ENCODE measurements at places on chromosomes 3 and 15.
A peak's percentile ranks its signal among the peaks of the same experiment; 100 is the strongest.

GRCh38 chr15:101390060-101390459 is 95.0 kb upstream of the SNRPA1 start:
- DNase-seq: no peak

DNA sequence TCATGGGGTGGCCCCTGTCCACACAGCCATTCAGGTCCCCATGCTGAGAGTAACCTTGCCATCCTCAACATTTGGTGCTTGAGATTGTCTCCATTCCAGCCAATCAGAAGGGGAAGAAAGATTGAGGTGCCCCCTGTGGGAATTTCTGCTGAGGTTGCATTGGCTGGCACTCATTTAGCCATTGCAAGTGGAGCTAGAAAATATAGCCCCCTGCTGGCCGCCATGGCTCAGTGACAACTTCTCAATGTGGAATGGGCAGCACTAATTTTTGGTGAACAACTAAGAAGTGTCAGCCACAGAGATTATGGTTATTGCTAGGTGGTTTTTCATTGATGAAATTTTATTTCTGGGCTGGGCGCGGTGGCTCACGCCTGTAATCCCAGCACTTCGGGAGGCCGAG is 22.0 kb downstream of the COL6A6 start:
- peak; percentile 46 for DNase-seq

- DNase-seq: no peak
Measured at GRCh38 chr3:100265016-100265415, 4.2 kb downstream of the TBC1D23 start.

DNA sequence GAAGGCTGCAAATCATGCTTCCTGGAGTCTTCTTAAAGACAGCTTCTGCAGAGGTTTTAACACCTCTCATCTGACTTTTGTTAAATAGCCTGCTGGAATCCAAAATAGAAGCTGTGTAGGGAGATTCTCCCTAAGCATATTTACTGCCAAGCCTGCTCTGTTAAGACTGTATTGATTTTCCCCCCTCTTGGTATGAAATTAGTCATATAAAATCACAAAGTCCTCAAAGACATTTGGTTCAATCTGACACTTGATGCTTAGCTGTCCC is 94.6 kb downstream of the ITPR1 start:
- no peak for DNase-seq

GRCh38 chr15:89876396-89877082 is 17.3 kb downstream of the AP3S2 start:
- peak; percentile 12 for DNase-seq

- DNase-seq: no peak
Measured at GRCh38 chr15:93341164-93341563, 252.2 kb upstream of the RGMA start.

DNA sequence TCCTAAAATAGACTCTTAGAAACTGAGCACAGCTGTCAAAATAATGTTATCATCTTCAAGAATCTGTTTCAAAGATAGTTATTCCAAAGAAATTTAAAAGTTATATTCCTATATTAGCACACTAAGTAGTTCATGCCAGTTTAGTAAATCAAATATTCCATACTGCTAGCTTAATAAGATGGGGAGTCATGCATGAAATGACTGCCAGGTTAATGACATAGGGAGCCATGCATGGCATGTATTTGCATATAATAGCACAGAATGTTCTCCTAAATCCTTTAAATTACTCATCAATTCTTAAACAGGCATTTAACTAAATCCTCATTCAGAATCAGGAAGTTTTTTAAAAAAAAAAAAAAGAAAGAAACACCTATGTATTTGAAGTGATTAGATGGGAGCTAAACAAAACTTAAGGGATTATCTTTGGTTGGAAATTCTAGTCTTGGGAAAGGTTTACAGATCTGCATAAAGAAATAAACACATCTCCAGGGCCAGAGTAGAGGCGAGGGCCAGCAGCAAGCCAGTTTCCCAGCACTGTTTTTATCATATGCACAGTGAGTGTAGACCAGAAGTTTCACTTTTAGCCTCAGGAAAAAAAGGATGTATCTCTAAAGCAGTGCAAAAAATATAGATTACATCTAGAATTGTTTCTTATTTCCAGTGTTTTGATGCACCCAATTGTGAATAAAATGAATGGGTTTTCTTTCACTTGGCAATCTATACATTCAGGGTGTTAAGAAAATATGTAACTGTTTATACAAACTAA is 366.4 kb upstream of the AGTR1 start:
- DNase-seq: no peak

GRCh38 chr3:73622091-73622805 is 2.5 kb downstream of the PDZRN3 start:
- DNase-seq: no peak

DNA sequence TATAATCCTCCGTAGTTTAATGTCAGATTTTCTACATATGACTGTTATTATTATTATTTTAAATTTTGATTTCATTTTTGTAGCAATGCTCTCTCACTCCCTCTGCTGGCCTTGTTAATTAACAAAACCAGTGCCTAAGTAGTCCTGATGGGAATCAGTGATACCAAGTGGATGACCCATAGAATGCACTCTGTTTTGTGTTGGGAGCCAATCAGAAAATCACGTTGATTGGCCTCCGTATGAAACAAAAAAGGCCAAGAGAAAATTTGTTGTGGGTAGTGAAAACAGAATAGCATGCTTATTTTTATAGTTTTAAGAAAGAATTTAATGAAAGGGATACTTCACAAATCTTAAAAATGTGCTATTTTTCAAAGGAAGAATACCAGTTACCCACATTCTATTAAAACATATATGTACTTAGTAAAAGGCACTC is 34.4 kb upstream of the MEIS2 start:
- DNase-seq: peak; percentile 47

- DNase-seq: peak; percentile 68
Measured at GRCh38 chr3:52895418-52895817, 1.9 kb downstream of the STIMATE start.

- DNase-seq: peak; percentile 44
Measured at GRCh38 chr3:10194328-10195071, 29.8 kb downstream of the IRAK2 start.

- DNase-seq: no peak
Measured at GRCh38 chr3:42670670-42671069, 14.7 kb upstream of the KLHL40 start.

GRCh38 chr3:132694991-132695390 is 27.2 kb downstream of the NPHP3 start:
- no peak for DNase-seq

DNA sequence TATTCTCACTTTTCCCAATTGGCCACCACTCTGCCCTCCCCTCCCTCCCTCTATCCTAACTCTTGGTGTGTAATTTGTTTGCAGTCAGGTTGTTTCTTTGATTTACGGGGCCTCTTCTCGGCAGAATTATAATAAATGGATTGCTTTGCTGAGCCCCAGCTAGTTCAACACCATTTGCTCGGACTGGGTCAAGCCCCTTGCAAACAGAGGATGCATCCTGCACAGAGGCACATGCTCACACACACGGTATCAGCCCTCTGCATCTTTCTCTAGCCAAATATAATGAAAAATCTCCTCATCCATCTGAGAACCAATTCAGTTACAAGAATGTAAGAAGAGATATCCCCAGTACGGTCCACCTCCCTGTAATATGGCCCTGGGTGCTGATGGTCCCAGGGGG is 97.7 kb downstream of the EPHB1 start:
- DNase-seq: no peak

- DNase-seq: no peak
Measured at GRCh38 chr15:47872869-47873432, 155.6 kb downstream of the SEMA6D start.

DNA sequence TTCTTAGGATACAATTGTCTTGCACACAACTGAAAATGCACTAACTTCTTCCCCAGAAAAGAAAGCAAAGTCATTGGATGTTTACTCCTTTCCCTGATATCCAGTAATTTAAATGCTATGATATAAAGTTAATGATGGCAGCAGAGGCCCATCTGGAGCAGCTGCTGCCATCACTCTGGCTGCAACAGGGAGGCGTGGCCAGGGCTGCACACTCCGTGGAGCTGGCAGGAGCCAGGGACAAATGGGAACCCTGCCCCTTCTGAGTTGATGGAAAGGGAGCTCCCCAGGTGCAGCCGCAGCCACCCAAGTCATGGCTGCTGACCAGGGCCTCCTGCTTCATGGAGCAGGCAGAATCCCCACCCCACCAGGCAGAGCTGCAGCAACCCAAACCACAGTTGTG is 72.6 kb upstream of the ALDH1A3 start:
- no peak for DNase-seq

DNA sequence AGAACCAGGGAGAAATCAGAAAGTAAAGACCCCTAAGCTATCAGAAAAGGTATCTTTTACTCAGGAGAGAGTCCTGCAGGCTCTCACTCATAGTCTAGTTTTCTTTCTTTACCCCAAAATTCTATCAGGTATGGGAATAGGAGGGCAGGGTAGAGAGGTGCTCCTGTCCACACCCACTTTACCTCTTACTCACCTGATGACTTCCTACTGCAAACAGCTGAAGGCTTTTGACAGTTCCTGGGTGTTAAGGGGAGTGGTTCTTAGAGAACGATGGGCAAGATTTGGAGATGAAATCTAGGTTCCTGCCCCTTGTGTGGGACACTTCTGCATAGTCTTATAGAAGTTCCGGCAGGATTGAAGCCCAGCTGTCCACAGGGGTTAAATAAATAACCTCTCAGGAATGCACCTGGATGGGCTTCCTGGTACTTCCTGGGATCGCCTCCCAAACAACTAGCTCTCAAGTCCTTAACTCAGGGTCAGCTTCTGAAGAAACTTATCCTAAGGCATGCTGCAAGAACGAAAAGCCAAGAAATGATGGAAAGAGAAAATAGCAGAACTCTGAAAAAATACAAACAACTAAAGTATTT is 10.8 kb upstream of the TNFAIP8L3 start:
- DNase-seq: no peak

DNA sequence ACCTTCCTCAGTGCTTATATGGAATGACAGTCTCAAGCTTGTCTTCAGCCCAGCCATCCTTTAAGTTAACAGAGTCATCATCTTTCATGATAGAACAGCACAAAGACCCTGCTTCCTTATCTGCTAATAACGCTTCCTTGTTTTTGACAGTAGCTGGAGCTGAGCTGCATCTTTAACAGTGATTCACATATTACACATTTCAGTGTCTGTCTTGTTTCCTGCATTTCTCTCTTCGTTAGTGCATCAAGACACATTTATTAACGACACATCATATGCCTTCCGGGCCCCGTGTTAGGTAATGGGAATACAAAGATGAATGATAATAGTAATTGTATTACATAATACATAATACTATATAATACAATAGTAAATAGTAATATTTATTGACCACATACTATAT is 30.2 kb upstream of the GREM1 start:
- DNase-seq: peak; percentile 59

GRCh38 chr3:76456322-76456721 is 583.6 kb upstream of the ROBO2 start:
- DNase-seq: no peak

DNA sequence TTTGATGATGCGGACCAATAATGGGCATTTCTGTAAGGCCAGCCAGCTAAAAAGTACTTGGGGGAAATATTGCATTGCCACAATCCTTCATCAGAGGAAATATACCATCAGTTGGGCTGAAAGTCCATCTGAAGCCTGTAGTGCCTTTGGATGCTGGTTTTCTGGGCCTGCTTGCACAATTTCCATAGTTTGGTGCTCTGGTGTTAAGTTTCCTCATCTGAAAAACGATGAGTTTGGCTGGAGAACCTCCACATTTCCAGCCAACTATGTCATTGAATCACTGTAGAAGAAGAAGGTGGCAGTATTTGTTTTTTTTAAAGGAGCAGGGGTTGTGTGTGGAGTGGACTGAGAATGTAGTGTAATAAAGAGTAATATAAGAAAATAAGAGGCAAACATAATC is 10.1 kb downstream of the CCNB2 start:
- no peak for DNase-seq

- no peak for DNase-seq
Measured at GRCh38 chr15:73573572-73573971, 59.6 kb downstream of the NPTN start.

GRCh38 chr3:193400304-193400703 is 21.8 kb upstream of the ATP13A5 start:
- no peak for DNase-seq

GRCh38 chr3:40845447-40845846 is 320.7 kb downstream of the ZNF621 start:
- no peak for DNase-seq

DNA sequence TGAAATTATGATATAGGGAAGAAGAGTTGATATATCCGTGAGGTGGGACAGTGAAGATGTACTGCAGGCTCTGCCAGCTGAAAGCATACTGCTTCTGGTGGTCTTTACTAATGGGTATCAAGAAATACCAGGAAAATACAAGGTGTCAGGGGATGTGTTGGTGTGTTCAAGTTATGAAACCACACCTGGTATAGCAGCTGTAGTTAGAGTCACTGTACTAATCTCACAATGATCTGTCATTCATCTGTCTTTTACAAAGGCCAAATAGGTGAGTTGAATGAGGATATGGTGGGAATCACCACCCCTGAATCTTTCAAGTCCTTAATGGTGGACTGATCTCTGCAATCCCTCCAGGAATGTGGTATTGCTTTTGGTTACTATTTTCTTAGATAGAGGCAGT is 152.7 kb downstream of the NFKBIZ start:
- DNase-seq: no peak

DNA sequence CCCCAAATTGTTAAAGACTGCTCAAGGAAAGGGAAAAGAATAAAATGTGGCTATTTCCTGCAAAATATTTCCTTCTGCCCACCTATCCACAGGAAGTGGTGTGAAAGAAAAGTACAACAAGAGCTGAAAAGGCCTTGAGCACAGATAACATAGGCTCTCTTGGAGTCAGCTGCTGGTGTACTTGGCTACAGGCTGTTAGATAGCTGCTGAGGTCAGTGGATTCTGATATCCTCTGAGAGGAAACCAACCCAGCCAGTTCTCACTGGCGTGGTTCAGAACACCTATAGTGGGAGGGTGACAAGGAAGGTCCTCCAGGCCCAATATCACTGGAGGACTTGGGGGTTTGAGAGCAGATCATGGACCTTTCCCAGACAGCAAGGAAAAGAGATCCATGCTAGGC is 124.4 kb upstream of the GAP43 start:
- DNase-seq: no peak

DNA sequence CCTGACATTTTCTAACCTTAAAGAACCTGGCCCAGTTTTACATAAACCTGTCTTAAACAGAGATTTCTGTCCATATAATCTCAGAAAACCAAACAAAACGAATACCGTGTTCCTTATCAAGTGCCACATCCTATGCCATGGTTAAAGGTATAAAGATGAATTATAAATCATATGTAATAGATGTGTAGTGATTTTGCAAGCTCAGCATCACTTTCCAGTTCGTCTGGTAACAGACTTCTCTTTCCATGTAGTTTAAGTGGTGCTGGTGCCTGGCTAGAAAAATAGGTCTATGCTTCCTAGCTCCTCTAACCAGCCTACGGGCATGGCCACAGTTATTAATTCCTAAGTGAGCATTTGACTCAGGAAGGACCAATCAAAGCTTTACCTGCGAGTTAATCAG is 3.4 kb upstream of the GRM7 start:
- DNase-seq: no peak

DNA sequence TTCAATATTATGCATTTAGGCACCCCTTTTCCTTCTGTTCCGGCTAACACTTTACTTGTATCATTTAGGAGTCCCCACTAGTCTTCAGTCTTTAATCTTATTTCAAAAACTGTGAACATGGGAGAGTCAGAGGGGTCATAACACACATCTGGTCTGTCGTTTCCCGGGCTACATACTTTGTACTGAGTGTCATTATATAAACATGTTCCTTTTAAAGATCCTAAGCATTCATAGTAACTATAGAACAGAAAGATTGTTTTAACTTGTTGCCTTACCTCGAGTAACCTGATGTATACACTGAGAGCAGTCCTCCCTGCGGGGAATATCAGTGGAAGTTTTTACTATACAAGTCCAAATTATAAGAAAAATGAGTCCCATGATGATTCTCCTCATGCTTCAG is 78.2 kb upstream of the VEPH1 start:
- no peak for DNase-seq
